ENCODE measurements at places on chromosomes 6 and 20.

GRCh38 chr20:5031206-5031557 is 29.9 kb upstream of the SLC23A2 start:
- no peak for DNase-seq

DNA sequence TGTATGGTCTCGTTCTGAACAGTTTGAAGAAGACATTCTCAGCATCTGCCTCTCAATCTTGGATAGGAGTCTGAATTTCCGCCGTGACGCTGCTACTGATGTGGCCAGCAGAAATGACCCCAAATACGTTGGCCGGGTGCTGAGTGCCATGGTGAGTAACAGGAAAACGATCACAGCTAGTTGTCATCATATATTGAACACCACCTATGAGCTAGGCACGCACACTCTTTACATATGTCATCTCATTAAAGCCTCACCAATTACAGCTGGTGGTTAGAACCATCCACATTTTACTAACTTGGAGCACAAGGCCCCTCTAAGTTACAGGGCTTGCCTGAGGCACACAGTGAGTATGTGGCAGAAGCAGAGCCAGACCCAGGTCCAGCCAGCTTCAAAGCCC is 17.1 kb downstream of the TGM3 start:
- DNase-seq, result no peak

GRCh38 chr6:104525677-104526322 is 333.9 kb downstream of the HACE1 start:
- peak; percentile 50 for DNase-seq

DNA sequence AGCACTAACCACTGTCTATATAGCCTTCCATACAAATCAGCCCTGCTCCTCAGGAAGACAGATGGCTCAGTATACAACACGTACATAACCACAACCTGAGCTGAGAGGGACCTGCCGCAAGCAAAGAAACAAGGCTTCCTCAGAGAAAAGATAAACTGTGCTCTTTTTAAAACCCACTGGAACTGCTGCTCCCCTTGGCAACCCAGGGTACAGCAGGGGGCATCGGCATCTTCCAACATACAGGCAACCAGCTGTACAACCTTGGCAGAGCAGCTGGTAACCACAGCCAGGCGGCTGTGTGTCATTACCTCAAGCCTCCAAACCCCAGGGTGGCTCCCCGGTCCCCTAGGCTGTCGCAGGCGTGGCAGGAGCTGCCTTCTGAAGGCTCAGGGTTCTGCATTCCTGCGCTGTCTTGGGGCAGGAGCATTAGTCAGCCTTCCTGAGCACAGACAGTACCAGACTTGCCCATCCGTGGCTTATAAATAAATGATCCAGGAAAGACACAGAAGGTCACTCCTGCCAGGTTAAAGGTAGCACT is 249.5 kb downstream of the ADGRG6 start:
- peak; percentile 58 for DNase-seq

DNA sequence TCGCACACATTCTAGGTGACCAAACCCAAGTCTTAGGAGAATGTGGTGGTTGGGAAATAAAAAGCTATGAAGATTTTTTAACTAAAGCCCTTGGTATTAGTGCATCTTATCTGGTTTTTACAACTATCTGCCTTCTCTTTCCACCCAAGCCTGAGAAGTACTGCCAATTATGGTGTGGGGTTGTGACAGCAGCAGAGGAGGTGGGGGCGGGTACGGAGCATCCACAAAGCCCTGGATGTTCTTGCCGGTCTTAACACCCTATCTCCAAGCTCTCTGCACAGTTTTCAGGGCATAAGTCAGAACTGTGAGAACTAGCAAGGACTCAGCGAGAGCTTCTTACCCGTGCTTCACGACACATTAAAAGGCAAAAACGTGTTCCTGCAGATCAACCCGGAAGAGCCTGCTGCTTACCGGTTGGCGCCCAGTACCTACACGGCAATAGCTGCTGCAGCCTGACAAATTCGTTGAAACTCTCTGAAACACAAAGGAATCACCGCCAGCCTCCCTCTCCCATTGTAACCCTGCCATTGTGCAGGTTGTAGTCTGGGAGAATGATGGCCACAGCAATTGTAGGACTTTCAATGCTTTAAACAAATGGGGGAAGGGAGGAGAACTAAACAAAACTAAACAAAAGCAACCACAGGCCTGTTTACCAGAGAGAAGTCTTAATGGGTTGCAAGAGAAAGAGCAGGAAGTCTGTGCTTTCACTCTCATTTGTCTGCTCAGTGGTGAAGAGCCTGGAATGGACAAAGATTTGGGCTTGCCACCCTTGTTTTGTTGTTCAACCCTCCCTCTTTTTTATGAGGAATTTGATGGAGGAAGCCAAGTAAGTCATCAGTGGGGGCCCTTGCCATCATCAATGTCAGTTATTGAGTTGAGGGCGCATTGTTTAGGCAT is 461.0 kb upstream of the JARID2 start:
- peak; percentile 2 for DNase-seq

GRCh38 chr20:1486566-1486965 is 4.7 kb downstream of the SIRPB2 start:
- DNase-seq, result no peak

GRCh38 chr20:47489448-47489872 is 12.2 kb upstream of the NCOA3 start:
- DNase-seq, result peak; percentile 27

- no peak for DNase-seq
These were observed 263.8 kb downstream of the DHX35 start for GRCh38 chr20:39225978-39226377.

- DNase-seq, result no peak
These were observed 17.3 kb upstream of the POLR1H start for GRCh38 chr6:30043744-30044143.

DNA sequence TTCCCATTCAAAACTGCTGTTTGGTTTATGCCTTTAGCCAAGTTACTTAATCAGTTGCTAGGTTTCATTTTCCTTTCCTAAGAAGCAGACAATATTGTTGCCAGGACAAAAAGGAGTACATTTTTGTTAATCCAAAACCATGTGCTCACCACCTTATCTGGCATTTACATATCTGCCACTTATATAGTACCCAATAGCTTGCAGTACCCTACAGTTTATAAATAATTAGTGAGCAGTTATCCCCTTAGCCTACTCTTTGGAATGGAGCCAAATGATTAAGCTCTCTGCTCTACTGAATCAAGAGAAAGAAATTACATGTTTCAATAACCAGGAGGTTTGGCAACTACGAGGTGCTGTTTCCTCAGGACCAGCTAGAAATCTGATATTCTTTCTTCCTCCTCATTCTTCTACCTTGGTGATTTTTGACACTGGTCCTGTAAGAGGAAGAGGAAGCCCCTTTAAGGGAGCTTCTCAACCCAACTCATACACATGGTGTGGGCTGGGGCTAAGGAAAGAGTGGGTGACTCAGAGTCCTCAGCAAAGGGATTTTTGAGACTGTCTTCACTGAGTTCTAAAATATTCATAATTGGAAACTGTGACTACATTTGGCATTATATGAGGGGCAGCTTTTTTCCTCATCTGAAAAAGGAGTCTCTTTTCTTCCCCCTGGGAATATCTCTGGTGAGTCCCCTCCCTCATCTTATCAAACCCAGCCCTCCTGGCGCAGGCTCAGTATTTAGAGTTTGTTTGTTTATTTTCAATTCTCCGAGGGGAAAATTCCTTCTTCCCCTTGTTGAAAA is 1.5 kb downstream of the ZNFX1 start:
- peak; percentile 49 for DNase-seq

DNA sequence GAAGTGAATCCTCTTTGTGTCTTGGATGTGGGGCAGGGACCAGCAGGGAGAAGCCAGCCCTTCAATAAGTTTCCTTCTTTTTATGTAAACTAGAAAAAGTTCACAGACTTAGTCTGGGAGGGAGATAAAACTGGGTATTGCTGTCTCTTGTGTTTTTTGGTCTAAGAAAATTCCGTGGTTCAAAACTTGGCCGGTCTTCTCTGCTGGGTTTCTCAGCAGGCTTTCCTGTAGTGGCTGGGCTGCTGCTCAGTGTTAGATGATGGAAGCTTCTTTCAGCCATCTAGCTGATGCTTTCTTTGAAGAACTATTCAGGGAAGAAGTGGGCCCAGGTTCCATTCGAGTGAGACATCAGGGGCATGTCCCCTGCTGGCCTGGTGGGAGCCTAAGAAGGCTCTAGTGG is 70.7 kb upstream of the SCP2D1 start:
- no peak for DNase-seq

- no peak for DNase-seq
These were observed 311.5 kb upstream of the ID4 start for GRCh38 chr6:19525673-19526072.

DNA sequence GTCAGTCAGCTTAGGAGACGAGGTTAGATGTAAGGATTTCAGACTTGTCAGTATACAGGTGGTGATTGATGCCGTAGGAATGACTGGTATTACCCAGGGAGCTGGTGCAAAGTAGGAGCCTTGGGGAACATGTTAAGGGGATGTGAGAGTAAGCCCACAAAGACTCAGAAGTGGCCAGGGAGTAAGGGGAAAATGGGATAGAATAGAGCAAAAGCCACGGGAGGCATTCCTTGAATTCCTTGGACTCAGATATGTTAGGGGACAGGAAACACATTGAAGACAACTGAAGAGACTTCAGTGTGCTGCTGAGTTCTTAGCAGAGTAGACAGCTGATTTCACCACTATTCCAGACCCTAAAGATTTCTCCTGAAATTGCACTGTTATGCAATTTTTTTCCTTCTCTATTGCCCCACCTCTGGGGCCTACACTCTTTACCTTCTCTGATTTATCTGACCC is 1.2 kb upstream of the ACAT2 start:
- DNase-seq, result no peak

GRCh38 chr6:25176466-25176865 is 102.7 kb upstream of the CARMIL1 start:
- DNase-seq, result no peak

DNA sequence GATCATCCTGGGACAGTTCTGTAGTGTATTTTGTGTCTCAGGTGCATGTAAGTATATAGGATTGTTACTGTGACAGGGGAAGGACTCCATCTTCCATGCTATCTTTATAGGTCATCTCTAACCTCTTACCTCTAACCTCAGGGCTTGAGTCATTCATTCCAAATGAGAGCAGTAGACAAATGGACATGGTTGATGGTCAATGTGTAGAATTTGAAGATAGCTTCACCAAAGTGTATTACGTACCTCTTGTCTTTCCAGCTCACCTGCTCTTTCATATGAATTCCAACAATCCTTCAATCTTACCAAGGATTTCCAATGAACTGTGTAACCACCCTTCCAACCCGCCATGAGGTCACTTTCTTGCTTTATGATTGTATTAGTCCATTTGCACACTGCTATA is 8.7 kb upstream of the ADGRG6 start:
- DNase-seq, result no peak

DNA sequence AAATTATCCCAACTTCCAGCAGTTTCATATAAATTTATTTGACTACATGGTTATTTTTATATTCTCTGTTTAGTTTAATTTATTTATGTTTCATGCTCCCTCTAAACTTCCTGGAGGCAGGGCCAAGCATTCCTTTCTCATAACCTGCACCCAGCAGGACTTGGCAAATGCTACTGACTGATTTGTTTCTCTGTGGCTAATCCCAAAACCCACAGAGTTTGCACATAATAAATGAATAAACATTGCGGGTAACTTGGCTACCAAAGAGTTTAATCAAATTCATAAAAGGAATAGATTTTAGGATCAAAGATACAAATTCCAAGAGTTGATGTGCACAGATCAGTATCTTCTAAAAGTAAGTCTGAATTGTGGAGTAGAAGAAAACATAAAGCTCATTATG is 239.5 kb downstream of the SLC35F1 start:
- DNase-seq, result no peak

DNA sequence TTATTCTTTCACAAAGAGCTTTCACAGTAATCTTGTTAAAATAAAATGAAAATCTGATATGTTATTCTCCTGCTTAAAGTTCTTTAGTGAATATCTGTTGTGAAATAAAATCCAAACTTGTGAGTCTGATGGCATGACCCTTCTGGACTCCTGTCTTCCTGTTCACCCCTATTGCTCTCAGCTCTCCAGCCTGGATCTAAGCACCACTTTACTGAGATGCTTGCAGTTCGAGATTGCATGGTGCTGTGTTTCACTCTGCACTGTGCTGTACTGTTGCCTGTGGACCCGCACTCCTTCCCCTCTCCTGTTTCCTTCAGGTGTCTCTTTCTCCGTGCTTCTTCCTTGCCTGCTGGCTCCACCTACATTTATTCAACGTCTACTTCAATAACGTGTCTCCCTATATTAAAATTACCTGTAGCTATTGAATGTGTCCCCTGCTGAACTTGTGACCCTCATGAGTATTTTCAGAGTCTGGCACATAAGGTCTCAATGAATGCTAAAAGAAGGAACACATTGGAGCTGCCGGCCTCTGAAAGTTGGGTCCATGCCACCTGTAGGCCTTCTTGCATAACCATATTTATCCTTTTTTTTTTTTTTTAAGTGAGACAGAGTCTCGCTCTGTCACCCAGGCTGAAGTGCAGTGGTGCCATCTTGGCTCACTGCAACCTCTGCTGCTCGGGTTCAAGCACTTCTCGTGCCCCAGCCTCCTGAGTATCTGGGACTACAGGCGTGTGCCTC is 100.1 kb downstream of the ARID1B start:
- DNase-seq, result no peak

DNA sequence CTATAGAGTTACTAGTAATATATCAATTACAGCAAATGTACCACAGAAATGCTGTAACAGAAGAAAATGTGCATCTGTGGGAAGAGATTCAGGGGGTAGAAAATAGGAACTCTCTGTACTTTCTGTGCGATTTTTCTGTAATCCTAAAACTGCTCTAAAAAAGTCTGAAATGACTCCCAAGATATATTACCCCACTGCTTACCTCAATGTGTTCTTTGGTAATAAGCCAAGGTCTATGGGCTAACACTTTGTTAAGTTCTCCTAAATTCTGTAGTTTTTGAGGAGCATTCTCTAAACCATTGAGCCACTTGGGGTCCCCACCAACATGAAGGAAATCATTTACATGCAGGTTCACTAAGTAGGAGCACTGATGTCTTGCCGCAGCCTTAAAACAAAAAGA is 94.4 kb downstream of the SESN1 start:
- DNase-seq, result no peak

DNA sequence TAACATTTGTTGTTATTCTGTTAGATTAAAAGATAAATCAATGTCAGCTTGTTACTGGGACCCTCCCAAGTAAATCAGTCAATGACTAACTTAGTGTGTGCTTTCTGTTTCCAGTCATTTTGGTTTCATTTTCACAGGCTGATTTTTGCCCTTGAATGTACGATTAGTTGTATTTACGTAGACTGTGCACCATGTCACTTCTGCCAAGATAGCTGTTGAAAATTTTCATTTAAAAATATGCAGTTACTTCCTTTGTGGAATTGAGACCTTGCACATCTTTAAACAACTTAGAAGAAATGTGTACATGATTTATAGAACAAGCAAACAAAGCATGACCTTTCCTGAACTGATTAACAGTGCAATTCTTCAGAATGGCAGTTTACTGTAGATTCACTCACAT is 944.8 kb upstream of the CITED2 start:
- DNase-seq, result no peak
